Memory B cell (primary cell): ENCODE measurements at places on chromosomes 4 and X.

DNA sequence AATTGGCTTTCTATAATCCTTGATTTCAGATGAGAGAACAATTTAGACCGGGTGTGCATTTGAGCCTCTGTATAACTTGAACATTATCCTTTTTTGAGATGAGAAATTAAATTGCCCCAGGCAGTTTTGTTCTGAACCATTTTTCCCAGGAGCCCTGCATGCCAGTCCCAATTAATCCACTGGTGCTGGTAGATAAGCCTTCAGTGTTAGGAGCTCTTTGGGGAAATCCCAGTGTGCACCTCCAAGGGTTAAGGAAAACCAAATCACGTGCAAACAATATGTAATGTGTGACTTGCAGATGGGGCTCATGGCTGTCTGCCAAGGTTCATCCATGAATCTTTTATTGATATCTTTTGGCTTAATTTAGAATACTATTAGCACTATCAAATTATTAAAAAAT, 43.2 kb downstream of the KIT start:
- no peak for DNase-seq

DNA sequence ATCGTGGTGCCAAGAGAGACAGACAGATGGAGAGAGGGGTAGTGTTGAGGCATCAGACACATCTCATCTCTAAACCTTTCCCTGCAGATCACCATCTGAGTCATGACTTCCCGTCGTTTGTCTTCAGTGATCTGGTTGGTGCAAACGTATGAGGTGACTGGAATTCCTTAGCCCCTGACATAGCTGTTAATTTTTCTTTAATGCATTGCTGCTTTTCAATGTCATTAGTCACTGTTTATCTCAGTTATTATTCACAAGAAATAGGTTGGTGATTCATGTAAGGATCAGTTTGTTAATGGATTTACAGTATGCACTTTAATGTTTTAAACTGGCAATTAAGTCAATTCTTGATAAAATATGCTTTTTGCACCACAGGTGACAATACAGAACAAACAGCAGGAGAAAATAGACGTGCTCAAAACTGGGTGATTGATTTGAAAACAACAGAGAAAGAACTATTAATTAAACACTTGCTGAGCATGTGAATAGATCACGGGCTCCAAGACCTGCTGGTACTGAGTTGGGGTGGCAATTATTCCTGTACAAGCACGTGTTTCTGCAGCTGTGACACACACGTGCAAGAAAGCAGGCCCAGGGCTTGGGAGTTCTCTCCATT, 1.3 kb upstream of the TMEM154 start:
- no peak for DNase-seq

DNA sequence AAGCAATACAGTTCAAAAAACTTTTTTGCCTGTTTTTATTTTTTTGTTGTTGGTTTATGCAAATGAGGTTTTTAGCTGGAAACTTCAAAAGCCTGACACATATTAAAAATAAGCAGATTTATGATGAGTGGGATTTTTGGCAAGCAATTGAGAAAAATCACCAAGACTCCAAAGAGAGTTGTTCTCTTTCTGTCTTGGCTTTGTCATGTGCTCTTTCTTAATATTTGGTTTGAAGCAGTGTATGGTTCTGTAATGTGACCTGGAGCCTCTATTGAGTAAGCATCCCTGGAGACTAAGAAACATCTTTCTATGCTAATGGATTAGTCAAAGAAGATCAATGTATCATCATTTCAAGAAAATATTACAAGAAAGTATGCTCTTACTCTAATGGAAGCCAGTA, 11.7 kb downstream of the TRIM2 start:
- no peak for DNase-seq

- DNase-seq: no peak
These were observed 831.5 kb downstream of the STIM2 start for GRCh38 chr4:27692158-27692557.

- DNase-seq: no peak
These were observed 45.4 kb upstream of the GAB1 start for GRCh38 chr4:143291314-143291713.

DNA sequence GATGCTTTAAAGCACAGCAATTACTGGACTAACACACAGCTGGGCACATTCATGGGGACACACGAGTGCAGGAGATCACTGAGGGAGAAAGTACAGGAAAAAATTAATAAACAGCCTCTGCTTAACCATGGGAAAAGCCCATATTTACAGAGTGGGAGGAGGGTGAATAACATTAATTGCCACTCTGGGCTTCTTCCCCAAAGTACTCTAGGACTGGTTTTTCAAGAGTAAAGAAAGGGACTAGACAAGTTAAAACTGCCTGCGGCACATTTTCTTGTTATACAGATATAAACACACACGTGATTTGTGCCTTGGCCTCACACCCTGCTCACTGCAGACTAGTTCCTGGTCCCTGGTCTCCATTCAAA, 179.7 kb upstream of the TET2 start:
- no peak for DNase-seq

- DNase-seq: no peak
These were observed 80.0 kb upstream of the SLC34A2 start for GRCh38 chr4:25575611-25576010.

GRCh38 chrX:115650916-115651315, 89.9 kb downstream of the PLS3 start:
- no peak for DNase-seq

GRCh38 chr4:25889589-25890503, 24.2 kb upstream of the SMIM20 start:
- no peak for DNase-seq

- DNase-seq: no peak
These were observed 105.1 kb upstream of the KLHL13 start for GRCh38 chrX:118221733-118222132.

GRCh38 chrX:12239356-12240082, 101.2 kb downstream of the FRMPD4 start:
- no peak for DNase-seq

- no peak for DNase-seq
These were observed 31.1 kb downstream of the MAML3 start for GRCh38 chr4:140122891-140123290.

DNA sequence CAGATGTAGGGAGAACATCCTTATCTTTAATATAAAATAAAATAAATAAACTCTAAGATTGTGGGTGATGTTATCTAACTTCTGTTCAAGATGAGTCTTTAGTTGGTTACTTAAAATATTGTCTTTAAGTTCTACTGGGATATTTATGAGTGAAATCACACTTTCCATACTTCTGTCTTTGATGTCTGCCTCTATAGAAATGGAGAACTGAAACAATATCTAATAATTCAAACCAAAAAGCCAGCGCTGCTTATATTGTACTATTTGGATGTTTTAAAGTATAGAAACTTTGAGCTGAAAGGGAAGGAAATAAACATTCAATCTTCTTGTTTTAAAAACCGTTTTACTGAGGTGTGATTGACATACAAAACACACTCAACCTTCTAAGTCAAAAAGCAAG, 44.8 kb upstream of the RPS6KA3 start:
- DNase-seq: no peak

GRCh38 chr4:106809076-106809475, 227.0 kb downstream of the DKK2 start:
- no peak for DNase-seq

DNA sequence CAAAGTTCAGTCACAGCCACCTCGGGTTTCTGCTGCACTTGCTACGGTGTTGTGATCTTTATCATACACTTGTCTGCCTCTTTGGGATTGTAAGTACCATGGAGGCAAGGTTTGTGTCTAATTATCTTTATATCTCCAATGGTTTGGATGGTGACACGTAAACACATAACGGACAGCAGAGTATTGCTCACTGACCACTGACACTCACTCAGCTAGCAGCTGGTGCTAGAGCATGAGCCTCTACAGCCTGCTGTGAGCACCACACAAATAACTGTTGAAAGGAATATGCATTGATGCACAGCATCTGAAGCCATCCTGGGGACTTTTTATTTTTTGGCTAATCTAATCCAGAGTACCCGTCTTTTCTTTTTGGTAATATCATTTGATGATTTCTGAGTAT, 156.0 kb downstream of the DCLK2 start:
- no peak for DNase-seq

GRCh38 chr4:8044699-8045098, 105.0 kb upstream of the AFAP1 start:
- DNase-seq: no peak

GRCh38 chr4:89497517-89498308, 190.1 kb upstream of the GPRIN3 start:
- DNase-seq: no peak

DNA sequence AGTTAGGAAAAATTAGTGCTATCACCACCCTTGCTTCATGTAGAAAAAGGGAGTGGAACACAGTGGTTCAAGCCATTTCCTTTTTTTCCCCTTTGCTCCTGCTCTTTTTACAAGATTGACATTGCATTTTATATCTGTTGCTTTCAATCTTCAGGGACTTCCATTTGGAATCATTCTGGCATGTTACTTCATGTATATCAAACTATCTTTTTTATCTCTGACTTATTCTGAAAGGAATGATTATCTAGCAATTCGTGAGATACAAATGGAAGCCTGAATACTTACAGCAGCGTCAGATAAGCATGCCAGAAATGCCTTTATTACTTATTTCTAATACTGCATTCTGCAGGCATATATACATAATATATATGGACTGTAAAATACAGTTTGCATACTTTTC, 20.4 kb downstream of the ADGRL3 start:
- no peak for DNase-seq

- DNase-seq: no peak
These were observed 59.8 kb downstream of the ANOS1 start for GRCh38 chrX:8672176-8672575.

GRCh38 chrX:155235891-155236290, 19.6 kb downstream of the VBP1 start:
- no peak for DNase-seq

GRCh38 chrX:78333521-78333920, 6.1 kb upstream of the CYSLTR1 start:
- DNase-seq: peak; percentile 27

GRCh38 chr4:75549019-75549418, 6.8 kb upstream of the ODAPH start:
- no peak for DNase-seq
